ENCODE measurements at places on chromosomes 7 and 10. TPM values are rescaled to one million over a fixed set of nuclear protein-coding genes. Genes with fewer than 3 reads are reported as not detected.

The C7orf57 gene
- total RNA-seq: not detected

The OR2A12 gene
- not detected for total RNA-seq

The FAM200A gene
- 7.2 TPM for total RNA-seq

The AEBP1 gene
- 34.4 TPM for total RNA-seq

The VPS50 gene
- 33.5 TPM for total RNA-seq

The EN2 gene
- under 0.01 TPM for total RNA-seq

The CELF2 gene
- 5.1 TPM for total RNA-seq

The NEURL1 gene
- 0.59 TPM for total RNA-seq

The SPDYE8 gene
- not detected for total RNA-seq

The CHPF2 gene
- 194 TPM for total RNA-seq

The ANXA8 gene
- total RNA-seq: 4.5 TPM

The GIMAP7 gene
- not detected for total RNA-seq

The MDH2 gene
- 28.5 TPM for total RNA-seq

The WIPF3 gene
- not detected for total RNA-seq

The SOSTDC1 gene
- 0.05 TPM for total RNA-seq

The OPN4 gene
- 0.14 TPM for total RNA-seq

The PHTF2 gene
- 27.6 TPM for total RNA-seq

The TMEM178B gene
- total RNA-seq: 0.18 TPM

The FAM185A gene
- 8.6 TPM for total RNA-seq

The JMJD1C gene
- 60.6 TPM for total RNA-seq

The MYL7 gene
- total RNA-seq: not detected

The GBX1 gene
- total RNA-seq: not detected

The SLC26A5 gene
- not detected for total RNA-seq

The AOC1 gene
- total RNA-seq: not detected

The TMEM196 gene
- total RNA-seq: not detected

The RADIL gene
- total RNA-seq: 1.2 TPM

The SLC13A1 gene
- not detected for total RNA-seq

The PTPRN2 gene
- under 0.01 TPM for total RNA-seq

The GTF2IRD1 gene
- total RNA-seq: 23.2 TPM

The SFTPD gene
- not detected for total RNA-seq

The KLF14 gene
- total RNA-seq: under 0.01 TPM

The FKBP6 gene
- total RNA-seq: not detected

The PRPS1L1 gene
- not detected for total RNA-seq

The MCM7 gene
- total RNA-seq: 14.6 TPM

The EPO gene
- total RNA-seq: not detected

The NPC1L1 gene
- not detected for total RNA-seq
